Testis (tissue), 5 donors: ENCODE measurements at places on chromosomes 12 and 14.

GRCh38 chr12:109625131-109625559 is 51.6 kb downstream of the MVK start:
- H3K27me3 ChIP-seq, result no peaks in the 10 kb centered on the region
- DNase-seq, result peak; percentile 23
- H3K4me1 ChIP-seq, result no peaks in the 10 kb centered on the region
- H3K36me3 ChIP-seq, result no peaks in the 10 kb centered on the region

DNA sequence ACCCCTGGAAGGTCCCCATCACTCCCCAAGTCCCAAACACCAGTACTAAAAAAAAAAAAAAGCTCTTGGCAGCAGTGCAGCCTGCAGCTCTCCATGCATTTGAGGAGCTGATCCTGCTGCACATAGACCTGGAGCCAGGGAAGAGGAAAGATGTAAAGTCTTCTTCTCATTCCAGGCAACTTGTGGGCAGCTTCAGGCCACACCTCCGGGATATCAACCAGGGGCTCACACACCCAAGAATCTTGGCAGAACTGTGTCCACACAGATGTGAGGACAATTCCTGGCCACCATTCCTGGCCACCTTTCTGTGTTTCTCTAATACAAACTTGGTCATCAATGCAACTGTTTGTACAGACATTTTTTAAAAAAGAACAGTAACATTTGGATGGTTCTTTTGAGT is 72.7 kb downstream of the TMEM132C start:
- H3K4me1 ChIP-seq, result peaks cover 33% of the 10 kb centered on the region
- H3K36me3 ChIP-seq, result no peaks in the 10 kb centered on the region
- H3K27me3 ChIP-seq, result no peaks in the 10 kb centered on the region
- H3K4me3 ChIP-seq, result no peak overlapping the region
- H3K27ac ChIP-seq, result no peak overlapping the region
- DNase-seq, result no peak

GRCh38 chr12:28570811-28571210 is 380.6 kb downstream of the CCDC91 start:
- no peaks in the 10 kb centered on the region for H3K27me3 ChIP-seq
- no peak for DNase-seq
- no peaks in the 10 kb centered on the region for H3K4me1 ChIP-seq
- no peaks in the 10 kb centered on the region for H3K36me3 ChIP-seq
- H3K27ac ChIP-seq, result no peak overlapping the region
- no peak overlapping the region for H3K4me3 ChIP-seq

DNA sequence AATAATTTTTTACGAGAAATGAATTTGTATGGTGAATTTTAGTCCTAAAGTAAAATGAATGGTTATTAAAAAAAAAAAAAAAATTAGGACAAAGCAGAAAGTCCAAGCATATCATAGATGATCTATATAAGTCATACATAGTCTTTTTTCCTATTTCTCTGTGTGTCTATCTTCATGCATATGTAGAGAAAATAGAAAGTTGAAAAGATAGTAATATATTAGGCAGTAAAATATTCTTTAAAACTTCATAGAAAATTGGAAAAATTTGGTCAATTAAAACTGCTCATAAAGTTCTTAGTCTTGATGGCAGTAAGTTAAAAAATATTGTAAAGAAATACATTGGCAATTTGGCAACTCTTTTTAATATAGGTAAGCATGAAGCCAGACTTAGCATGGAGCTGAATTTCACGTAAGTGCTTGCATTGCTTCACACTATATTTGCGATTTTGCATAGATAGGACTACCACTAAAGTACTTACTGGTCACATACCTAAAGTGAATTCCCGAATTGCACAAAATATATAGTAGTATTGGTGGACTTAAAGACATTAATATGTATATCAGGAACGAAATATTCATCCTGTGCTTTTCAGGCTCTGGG is 303.8 kb downstream of the IPO8 start:
- no peaks in the 10 kb centered on the region for H3K4me1 ChIP-seq
- H3K36me3 ChIP-seq, result no peaks in the 10 kb centered on the region
- DNase-seq, result no peak

GRCh38 chr12:128387811-128388422 is 120.9 kb downstream of the TMEM132C start:
- peak; percentile 73 for DNase-seq
- H3K4me1 ChIP-seq, result peaks cover 9% of the 10 kb centered on the region
- H3K36me3 ChIP-seq, result no peaks in the 10 kb centered on the region

DNA sequence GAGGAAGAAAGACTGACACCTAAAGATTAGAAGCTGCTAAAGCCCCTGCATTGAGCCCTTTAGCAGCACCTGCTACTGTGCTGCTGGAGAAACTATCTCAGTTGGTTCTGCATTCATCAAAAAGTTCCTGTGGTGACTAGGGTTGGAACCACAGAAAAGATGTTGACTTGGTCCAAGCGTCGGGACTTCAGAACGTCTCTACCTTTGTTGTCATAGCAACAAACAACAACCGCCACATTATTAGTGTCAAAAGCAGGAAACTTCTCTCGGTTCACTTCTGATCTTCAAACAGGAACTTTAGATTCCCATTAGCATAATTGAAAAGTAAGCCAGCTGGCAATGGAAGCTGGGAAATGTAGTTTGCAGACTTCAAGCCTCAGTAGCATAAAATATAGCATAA is 368.0 kb downstream of the SEC23A start:
- no peak overlapping the region for H3K4me3 ChIP-seq
- no peak for DNase-seq
- no peaks in the 10 kb centered on the region for H3K4me1 ChIP-seq

DNA sequence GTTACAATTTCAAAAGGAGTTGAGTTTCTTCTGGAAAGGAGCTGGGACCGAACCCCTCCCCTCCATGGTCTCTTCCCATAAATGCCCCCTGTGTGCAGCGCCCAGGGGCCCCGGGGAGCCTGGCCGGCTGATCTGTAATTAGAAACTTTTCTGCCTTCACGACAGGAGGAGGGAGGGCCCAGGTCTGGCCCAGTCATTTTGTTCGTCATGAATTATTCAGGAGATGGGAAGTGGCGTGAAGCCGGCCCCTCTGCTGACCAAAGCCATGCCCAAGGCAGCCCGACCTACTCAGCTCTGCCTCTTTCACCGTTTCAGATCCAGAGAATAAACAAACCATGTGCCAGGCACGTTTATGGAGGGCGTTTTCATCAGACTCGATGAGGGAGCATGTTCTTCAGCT is 33.3 kb upstream of the MSI1 start:
- no peaks in the 10 kb centered on the region for H3K27me3 ChIP-seq
- H3K4me1 ChIP-seq, result no peaks in the 10 kb centered on the region
- H3K4me3 ChIP-seq, result no peak overlapping the region
- H3K36me3 ChIP-seq, result no peaks in the 10 kb centered on the region
- no peak for DNase-seq
- no peak overlapping the region for H3K27ac ChIP-seq

GRCh38 chr12:54145844-54146243 is 42.9 kb downstream of the SMUG1 start:
- no peaks in the 10 kb centered on the region for H3K27me3 ChIP-seq
- H3K4me3 ChIP-seq, result no peak overlapping the region
- peaks cover 9% of the 10 kb centered on the region for H3K4me1 ChIP-seq
- H3K27ac ChIP-seq, result no peak overlapping the region
- H3K36me3 ChIP-seq, result no peaks in the 10 kb centered on the region
- no peak for DNase-seq

DNA sequence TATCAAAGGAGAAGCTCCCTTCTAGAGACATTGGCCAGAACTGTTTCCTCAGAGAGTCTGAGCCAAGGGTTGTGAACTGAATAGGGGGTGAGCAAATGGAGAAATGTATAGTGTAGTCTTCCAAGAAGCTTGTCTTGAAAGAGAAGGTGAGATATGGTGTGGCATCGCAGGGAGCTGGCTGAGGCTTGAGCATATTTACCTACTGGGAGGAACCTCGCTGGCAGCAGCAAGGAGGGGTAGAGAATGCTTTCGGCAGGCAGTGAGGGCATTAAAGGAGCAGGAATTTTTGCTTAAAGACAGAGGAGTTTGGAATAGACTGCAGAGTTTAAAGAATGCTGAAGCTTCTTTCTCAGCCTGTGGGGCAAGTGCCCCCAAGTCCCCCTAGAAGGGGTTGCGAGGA is 59.3 kb upstream of the PRMT8 start:
- no peak for DNase-seq
- no peaks in the 10 kb centered on the region for H3K36me3 ChIP-seq
- no peaks in the 10 kb centered on the region for H3K4me1 ChIP-seq
- no peak overlapping the region for H3K27ac ChIP-seq

GRCh38 chr12:15794196-15794595 is 5.0 kb upstream of the EPS8 start:
- no peaks in the 10 kb centered on the region for H3K27me3 ChIP-seq
- H3K4me3 ChIP-seq, result no peak overlapping the region
- no peak overlapping the region for H3K27ac ChIP-seq
- no peaks in the 10 kb centered on the region for H3K36me3 ChIP-seq
- H3K4me1 ChIP-seq, result no peaks in the 10 kb centered on the region

DNA sequence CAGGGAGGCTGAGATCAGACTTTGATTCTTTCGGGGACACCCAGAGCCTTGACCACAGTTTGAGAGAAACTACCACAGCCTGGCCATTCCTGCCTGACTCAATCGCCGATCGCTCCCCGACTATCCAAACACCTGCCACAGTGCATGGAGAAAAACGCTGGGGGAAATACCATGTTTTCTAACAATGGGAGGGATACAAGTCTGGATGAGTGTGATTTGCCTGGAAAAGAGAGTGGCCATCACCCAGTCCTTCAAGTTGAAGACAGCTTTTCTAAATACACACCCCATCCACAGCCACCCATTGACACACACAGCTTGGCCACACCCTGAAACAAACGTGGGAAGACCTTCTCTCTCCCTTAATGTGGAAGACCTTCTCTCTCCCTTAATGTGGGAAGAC is 6.7 kb upstream of the VASH1 start:
- no peak for DNase-seq
- H3K27ac ChIP-seq, result no peak overlapping the region
- no peaks in the 10 kb centered on the region for H3K36me3 ChIP-seq
- H3K27me3 ChIP-seq, result no peaks in the 10 kb centered on the region
- H3K4me3 ChIP-seq, result no peak overlapping the region

DNA sequence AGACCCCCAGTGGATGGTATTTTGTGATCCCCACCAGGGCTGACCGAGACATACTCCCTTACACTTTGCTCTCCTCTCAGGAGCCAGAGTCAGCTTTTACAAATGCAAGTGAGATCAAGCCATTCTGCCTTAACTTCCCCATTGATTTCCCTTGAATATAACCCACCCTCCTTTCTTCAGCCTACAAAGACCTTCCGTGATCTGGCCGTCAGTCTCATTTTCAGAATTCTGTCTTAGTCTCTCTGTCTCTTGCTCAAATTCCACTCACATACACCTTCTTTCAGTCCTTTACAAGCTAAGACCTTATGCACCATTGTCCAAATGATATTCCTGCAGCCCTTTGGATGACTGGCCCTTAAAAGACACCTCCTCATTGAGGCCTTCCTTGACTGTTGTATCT is 39.0 kb upstream of the ELK3 start:
- DNase-seq, result no peak
- no peaks in the 10 kb centered on the region for H3K27me3 ChIP-seq
- no peak overlapping the region for H3K27ac ChIP-seq
- H3K36me3 ChIP-seq, result no peaks in the 10 kb centered on the region
- no peak overlapping the region for H3K4me3 ChIP-seq

- no peaks in the 10 kb centered on the region for H3K4me1 ChIP-seq
- no peaks in the 10 kb centered on the region for H3K27me3 ChIP-seq
Observed at GRCh38 chr14:96086032-96086431, 46.9 kb downstream of the C14orf132 start.

- H3K36me3 ChIP-seq, result no peaks in the 10 kb centered on the region
- no peak overlapping the region for H3K27ac ChIP-seq
- no peak overlapping the region for H3K4me3 ChIP-seq
- no peak for DNase-seq
- H3K27me3 ChIP-seq, result no peaks in the 10 kb centered on the region
- no peaks in the 10 kb centered on the region for H3K4me1 ChIP-seq
Observed at GRCh38 chr12:24482882-24483604, 465.9 kb downstream of the BCAT1 start.
